ENCODE measurements at places on chromosomes 13 and 19.
A peak's percentile ranks its signal among the peaks of the same experiment; 100 is the strongest.

- no peak for DNase-seq
Measured at GRCh38 chr19:17296976-17297375, 6.2 kb downstream of the ABHD8 start.

GRCh38 chr19:5343848-5344247 is 3.2 kb upstream of the PTPRS start:
- DNase-seq = no peak

- no peak for DNase-seq
Measured at GRCh38 chr19:46404753-46405468, 8.5 kb downstream of the CCDC8 start.

- no peak for DNase-seq
Measured at GRCh38 chr19:55091955-55092354, 16.3 kb downstream of the EPS8L1 start.

GRCh38 chr13:57748096-57748495 is 116.6 kb downstream of the PCDH17 start:
- no peak for DNase-seq

DNA sequence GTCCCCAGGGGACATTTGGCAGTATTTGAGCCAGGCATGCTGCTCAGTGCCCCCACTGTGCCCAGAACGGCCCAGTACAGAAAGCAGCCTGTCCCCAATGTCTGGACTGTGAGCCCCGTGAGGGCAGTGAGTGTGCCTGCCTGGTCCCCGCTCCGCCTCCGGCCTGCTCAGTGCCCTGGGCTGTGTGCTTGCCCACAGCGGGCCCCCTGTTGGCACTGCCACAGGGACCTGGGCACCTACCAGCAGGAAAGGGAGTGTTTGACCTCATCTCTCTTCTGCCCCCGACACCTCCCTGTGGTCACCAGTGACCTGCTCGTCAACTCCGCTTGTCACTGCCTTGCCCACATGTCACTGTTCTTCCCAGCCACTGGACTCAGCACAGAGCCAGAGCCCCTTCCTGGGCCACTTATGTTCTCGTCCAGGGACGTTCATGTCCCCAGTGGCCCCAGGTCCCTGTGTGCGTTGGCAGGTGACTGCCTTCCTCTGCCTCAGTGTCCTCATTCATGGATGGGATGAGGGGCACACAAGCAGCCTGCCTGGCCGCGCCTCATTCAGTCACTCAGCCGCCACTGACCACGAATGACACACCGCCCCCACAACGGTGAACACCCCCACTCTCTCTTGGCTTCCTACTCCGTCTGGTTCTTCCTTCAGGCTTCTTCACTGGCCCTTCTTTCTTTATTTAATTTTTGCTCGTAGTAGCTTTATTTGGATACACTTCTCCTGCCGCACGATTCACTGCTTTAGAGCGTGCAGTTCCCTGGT is 2.8 kb downstream of the FZR1 start:
- DNase-seq = no peak

DNA sequence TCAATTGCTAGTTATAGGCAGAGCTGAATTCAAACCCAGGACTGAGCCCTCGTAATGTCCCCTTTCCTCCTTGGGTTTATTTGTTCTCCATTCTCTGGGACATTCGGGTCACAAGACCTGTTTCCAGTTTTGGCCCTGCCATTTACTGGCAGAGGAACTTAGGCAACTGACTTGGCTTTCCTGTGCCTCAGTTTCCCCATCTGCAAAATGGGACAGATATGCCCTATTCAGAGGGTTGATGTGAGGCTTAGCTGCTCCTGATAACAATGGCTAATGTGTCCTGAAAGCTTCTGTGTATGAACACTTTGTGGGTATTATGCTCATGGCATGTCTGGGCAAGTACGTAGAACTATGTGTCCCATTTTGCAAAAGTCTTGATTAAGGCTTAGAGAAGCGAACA is 996 bp downstream of the ZNF524 start:
- DNase-seq = no peak

- no peak for DNase-seq
Measured at GRCh38 chr13:86567119-86567518, 767.9 kb upstream of the SLITRK6 start.

GRCh38 chr13:83378908-83379307 is 503.4 kb downstream of the SLITRK1 start:
- DNase-seq = no peak

GRCh38 chr19:44796701-44797115 is 12.2 kb upstream of the BCAM start:
- no peak for DNase-seq

GRCh38 chr13:34129436-34129835 is 311.5 kb downstream of the RFC3 start:
- DNase-seq = no peak

GRCh38 chr19:13150931-13151604 is 857 bp downstream of the IER2 start:
- DNase-seq = peak; percentile 22

GRCh38 chr13:77691871-77692270 is 5.6 kb upstream of the SLAIN1 start:
- no peak for DNase-seq

DNA sequence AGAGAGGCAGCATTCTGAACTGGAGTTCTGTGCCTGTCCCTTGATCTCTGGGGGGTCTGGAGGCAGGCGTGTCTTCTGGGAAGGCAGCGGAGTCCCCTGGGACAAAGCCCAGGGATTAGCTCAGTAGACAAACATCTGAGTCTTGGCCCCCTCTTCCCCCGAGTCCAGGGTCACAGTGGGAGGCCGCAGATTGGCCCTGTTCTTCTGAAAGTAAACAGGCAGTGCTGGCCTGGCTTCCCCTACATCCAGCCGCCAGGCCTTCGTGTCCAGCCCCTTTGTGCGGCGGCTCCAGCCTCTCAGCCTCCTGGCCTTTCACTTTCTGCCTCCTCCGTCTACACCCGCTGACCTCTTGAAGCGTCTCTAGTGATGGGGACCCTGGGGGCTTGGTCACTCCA is 989 bp downstream of the NFILZ start:
- DNase-seq = no peak

GRCh38 chr13:77853703-77854102 is 64.9 kb downstream of the EDNRB start:
- no peak for DNase-seq

- DNase-seq = no peak
Measured at GRCh38 chr13:87872813-87873212, 201.6 kb downstream of the SLITRK5 start.

- no peak for DNase-seq
Measured at GRCh38 chr19:11088506-11089253, 583 bp upstream of the LDLR start.

- no peak for DNase-seq
Measured at GRCh38 chr19:32828139-32828538, 41.4 kb downstream of the SLC7A9 start.

DNA sequence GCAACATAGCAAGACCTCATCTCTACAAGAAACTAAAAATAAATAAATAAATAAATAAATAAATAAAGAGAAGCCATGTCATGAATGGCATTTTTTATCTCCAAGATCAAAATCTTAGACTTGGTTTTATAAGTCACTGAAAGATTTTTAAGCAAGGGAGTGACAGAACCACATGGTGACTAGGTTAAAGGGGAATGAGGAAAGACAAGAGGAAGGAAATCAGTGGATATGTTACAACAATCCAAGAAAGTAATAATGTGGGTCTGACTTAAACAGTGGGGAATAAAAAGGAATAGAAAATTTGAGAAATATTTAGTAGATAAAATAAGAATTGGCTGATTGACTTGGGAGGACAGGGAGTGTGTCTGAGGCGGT is 18.8 kb upstream of the MED4 start:
- no peak for DNase-seq

DNA sequence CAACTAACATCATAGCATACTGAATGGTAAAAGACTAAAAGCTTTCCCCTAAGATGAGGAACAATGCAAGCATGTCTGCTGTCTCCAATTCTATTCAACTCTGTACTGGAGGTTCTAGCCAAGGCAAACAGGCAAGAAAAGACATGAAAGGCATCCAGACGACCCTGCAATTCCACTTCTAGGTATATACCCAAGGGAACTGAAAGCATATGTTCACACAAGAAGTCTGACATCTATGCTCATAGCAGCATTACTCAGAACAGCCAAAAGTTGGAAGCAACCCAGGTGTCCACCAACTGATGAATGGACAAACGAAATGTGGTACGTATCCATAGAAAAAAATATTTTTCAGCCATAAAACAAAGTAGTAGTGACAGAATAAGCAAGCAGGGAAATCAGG is 39.1 kb downstream of the PEPD start:
- no peak for DNase-seq

DNA sequence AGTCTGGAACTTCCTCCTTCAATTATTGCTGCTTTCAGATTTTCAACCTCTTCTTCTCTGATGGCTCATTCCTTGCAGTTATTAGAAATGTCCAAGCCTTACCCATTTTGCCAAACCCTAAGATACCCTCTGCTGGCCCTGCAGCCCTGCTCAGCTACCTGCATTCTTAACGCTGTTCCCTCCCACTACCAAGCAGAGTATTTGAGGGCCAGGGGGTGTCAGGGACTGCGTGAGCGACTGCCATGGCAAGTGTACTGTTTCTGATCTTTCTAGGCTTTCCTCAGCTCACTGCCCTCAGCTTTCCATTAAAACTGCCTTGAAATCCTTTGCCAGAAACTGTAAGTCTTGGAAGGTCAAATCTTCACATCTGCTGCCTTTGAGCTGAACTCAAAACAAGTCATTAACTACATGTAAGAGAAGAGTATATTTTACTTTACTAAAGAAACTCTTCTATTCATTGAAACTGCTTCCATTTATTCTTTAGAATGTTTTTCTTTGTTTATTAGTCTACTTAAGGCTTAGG is 41.0 kb downstream of the HS6ST3 start:
- no peak for DNase-seq

- DNase-seq = no peak
Measured at GRCh38 chr13:37869756-37870488, at the start of gene TRPC4. TRPC4 (minus strand) TSS chr13:37869772; CDS start chr13:37783333, 86,439 bp downstream.

DNA sequence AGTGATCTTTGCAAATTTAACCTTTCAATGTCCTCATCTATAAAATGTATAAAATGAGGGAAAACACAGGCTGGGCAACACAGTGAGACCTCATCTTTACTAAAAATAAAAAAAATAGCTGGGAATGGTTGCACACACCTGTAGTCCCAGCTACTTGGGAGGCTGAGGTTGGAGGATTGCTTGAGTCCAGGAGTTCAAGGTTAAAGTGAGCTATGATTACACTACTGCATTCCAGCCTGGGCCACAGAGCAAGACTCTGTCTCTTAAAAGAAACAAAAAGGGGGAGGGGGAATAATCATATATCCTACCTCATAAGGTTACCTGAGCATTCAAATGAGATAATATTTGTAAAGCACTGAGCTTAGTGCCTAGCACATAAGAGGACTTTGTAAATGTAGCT is 5.8 kb downstream of the MTRF1 start:
- no peak for DNase-seq

GRCh38 chr19:51161266-51161665 is 19.2 kb downstream of the SIGLEC7 start:
- DNase-seq = no peak

- no peak for DNase-seq
Measured at GRCh38 chr13:51542346-51543242, 41.7 kb upstream of the WDFY2 start.

DNA sequence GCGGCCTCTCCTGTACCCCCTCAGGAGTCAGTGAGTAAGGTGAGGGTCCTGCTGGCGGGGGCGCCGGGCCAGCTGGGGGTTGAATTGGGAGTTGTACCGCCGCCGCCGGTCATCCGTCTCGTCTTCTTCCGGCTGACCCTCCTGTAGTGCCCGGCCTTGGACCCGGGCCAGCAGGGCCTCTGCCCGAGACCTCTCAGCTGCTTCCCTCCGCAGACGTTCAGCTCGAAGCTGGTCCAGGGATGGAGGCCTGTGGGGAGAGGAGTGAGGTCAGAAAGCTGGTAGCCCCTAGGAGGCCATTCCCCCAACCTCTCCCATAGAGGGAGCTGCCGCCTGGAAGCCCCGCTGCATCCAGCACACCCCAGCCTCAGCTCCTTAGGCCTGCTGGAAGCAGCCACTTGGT is 3.8 kb downstream of the LENG1 start:
- DNase-seq = no peak

GRCh38 chr19:8389891-8390616 is at the start of gene RAB11B:
RAB11B (plus strand) TSS chr19:8390360; CDS start chr19:8390417, 57 bp downstream.
- DNase-seq = peak; percentile 94

- DNase-seq = no peak
Measured at GRCh38 chr19:54677217-54677616, 14.4 kb downstream of the LILRB4 start.

- no peak for DNase-seq
Measured at GRCh38 chr19:30689474-30689873, 317.3 kb downstream of the ZNF536 start.

DNA sequence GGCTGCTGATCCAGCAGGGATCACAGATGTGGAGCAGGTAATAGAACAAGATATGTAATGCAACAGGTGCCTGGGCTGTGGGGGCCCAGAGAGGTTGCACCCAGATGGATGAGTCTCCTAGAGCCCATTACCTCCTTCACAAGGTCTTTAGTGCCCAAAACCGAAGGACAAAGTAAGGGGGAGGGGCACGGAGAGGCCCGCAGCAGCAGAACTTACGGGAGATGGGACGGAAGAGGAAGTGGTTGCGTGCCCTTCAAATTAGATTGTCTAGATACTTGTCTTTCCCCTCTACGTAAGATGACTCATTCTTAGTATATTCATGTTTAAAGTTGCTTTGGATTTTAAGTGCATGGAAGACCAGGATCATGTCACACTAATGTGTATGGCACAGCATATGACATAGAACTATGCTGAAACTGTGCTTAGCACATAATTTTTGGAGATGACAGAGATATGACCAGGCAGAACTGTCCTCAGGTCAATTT is 5.7 kb upstream of the MRPS31 start:
- DNase-seq = peak; percentile 28

- no peak for DNase-seq
Measured at GRCh38 chr13:110127986-110128511, 178.9 kb downstream of the COL4A1 start.

DNA sequence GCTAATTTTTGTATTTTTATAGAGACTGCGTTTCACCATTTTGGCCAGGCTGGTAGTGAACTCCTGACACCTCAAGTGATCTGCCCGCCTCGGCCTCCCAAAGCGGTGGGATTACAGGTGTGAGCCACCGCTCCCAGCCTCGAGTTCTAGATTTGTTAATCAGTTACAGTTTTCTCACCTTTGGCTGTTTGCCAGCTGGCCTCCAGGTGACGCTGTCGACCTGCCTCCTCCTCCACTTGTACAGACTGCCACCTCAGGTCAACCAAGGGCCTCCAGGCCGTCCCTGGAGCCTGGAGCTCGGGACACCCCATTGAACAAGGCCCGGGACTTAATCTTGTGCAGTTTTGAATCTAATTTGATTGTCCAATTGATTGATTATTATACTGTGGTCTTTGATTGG is 45.5 kb downstream of the IER2 start:
- peak; percentile 36 for DNase-seq

DNA sequence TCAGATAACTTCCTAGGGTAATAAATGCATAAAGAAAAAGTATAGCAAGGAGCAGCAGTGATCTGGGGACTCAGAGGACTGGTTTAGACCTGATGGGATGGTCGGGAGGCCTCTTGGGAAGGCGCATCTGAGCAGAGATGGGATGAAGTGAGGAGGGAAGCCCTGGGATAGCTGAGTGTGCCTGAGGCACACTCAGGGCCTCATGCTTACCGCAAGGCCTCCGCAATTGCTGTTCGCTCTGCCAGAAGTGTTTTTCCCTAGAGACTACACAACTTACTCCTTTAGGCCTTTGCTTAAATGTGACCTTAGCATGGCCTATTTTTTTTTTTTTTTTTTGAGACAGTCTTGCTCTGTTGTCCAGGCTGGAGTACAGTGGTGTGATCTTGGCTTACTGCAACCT is 4.1 kb upstream of the DLL3 start:
- no peak for DNase-seq

GRCh38 chr13:90995001-90995400 is 352.5 kb upstream of the MIR17HG start:
- DNase-seq = no peak
